ENCODE measurements at places on chromosomes 11 and 22.

DNA sequence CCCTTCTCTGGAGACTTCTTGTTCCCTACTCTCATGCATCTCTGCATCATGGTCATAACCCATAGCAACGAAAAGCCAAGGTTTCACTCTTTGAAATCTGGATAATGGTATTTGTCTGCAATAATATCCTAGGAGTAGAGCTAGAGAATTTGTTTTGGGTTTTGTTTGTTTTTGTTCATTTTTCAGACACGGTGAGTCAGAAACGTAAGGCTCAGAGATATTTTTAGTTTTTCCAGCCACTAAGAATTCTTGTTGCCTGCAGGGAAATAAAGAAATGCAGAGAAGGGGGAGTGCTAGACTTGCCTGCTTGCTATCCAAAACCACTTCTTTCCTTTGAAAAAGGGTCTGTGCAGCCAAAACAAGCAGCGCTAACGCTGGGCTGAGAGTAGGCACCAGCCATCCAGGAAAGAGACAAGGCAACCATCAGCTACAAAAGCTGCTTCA is 26.0 kb downstream of the POU2AF3 start:
- no peaks in the 10 kb centered on the region for H3K4me1 ChIP-seq
- no peak overlapping the region for H3K27ac ChIP-seq
- H3K36me3 ChIP-seq = no peaks in the 10 kb centered on the region
- H3K4me3 ChIP-seq = no peak overlapping the region
- DNase-seq = no peak
- H3K27me3 ChIP-seq = peaks cover 9% of the 10 kb centered on the region

GRCh38 chr11:27354359-27354965 is 8.6 kb downstream of the CCDC34 start:
- peaks cover 4% of the 10 kb centered on the region for H3K36me3 ChIP-seq
- DNase-seq = no peak
- H3K27ac ChIP-seq = no peak overlapping the region
- no peaks in the 10 kb centered on the region for H3K27me3 ChIP-seq
- H3K4me3 ChIP-seq = no peak overlapping the region

DNA sequence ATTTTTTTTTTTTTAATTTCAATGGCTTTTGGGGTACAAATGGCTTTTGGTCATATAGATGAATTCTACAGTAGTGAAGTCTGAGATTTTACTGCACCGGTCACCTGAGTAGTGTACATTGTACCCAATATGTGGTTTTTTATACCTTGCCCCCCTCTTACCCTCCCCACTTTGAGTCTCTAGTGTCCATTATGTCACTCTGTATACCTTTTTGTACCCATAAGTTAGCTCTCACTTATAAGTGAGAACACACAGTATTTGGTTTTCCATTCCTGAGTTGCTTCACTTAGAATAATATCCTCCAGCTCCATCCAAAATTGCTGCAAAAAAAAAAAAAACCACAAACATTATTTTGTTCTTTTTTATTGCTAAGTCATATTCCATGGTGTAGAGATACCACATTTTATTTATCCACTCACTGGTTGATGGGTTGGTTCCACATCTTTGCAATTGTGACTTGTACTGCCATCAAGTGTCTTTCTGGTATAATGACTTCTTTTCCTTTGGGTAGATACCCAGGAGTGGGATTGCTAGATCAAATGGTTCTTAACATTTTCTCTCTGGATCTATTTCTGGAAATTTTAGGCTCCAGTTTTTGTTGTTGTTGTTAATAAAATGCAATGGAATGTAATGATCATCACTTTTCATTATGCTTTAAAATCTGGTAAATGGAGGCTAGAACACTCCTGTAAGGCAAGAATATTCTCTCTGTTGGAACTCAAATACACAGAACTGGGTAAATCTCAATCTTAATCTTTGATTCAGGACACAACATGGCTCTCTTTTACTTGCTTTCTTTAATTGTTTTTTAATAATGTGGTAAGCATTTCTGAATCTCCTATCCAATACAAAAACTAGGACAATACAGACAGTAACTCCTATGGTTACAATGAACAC is 10.3 kb downstream of the NEAT1 start:
- H3K36me3 ChIP-seq = peaks cover 57% of the 10 kb centered on the region
- H3K27me3 ChIP-seq = no peaks in the 10 kb centered on the region
- H3K27ac ChIP-seq = peak overlapping the region; percentile 76
- H3K4me1 ChIP-seq = peaks cover 79% of the 10 kb centered on the region
- H3K4me3 ChIP-seq = peak overlapping the region; percentile 54

- H3K27ac ChIP-seq = peak overlapping the region; percentile 7
- H3K27me3 ChIP-seq = peaks cover 15% of the 10 kb centered on the region
- no peak overlapping the region for H3K4me3 ChIP-seq
Measured at GRCh38 chr11:73293356-73293936, 14.6 kb upstream of the ARHGEF17 start.

DNA sequence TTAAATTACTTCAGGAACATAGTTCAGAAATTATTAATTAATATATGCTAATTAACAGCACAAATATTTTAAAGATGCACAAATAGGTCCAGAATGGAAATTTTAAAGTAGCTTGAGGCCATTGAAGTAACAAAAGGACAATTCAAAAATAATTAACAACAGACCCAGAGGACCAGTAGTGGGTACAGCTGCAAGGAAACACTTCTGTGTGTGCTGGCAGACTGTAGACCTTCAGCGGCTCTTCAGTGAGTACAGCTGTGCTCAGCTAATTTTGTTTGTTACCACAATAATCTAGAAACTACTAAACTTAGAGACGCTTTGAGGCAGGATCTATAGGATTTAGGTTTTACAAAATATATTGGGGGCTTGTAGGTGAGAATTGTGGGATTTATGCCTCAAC is 103.8 kb downstream of the GRIA4 start:
- H3K36me3 ChIP-seq = no peaks in the 10 kb centered on the region
- no peaks in the 10 kb centered on the region for H3K4me1 ChIP-seq
- H3K27me3 ChIP-seq = no peaks in the 10 kb centered on the region
- no peak overlapping the region for H3K4me3 ChIP-seq

- no peak overlapping the region for H3K4me3 ChIP-seq
- DNase-seq = no peak
- H3K27me3 ChIP-seq = no peaks in the 10 kb centered on the region
- peaks cover 51% of the 10 kb centered on the region for H3K36me3 ChIP-seq
- H3K4me1 ChIP-seq = peaks cover 22% of the 10 kb centered on the region
Measured at GRCh38 chr11:63896071-63896470, 20.9 kb downstream of the RCOR2 start.

- H3K4me3 ChIP-seq = peak overlapping the region; percentile 68
- H3K36me3 ChIP-seq = peaks cover 6% of the 10 kb centered on the region
- H3K27ac ChIP-seq = no peak overlapping the region
- peaks cover 50% of the 10 kb centered on the region for H3K27me3 ChIP-seq
Measured at GRCh38 chr11:120335556-120335907, 681 bp upstream of the ARHGEF12 start.

GRCh38 chr11:71443736-71444445 is 4.3 kb downstream of the DHCR7 start:
- no peak for DNase-seq
- H3K27ac ChIP-seq = no peak overlapping the region
- no peak overlapping the region for H3K4me3 ChIP-seq
- peaks cover 67% of the 10 kb centered on the region for H3K36me3 ChIP-seq
- H3K4me1 ChIP-seq = peaks cover 20% of the 10 kb centered on the region

DNA sequence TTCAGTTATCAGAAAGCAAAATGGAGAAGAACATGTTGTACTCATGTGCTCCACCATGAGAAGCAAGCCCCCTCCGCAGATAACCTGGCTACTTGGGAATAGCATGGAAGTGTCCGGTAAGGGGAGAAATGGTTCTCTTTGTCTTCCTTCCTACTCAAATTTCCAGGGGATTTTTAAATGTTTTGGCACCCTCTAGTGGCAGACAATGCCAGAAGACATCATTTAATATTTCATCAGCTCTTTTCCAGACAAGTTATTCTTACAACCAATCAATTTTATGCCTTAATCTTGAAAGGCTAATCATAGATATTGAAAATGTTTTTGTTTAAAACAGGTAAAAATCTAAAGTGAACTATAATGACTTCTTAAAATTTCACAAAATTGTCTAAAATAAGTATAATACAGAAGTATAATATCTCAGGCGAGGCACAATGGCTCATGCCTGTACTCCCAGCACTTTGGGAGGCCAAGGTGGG is 15.7 kb downstream of the CRTAM start:
- H3K36me3 ChIP-seq = no peaks in the 10 kb centered on the region
- peaks cover 41% of the 10 kb centered on the region for H3K4me1 ChIP-seq
- peaks cover 17% of the 10 kb centered on the region for H3K27me3 ChIP-seq
- H3K4me3 ChIP-seq = no peak overlapping the region

GRCh38 chr11:9148035-9148434 is 56.6 kb upstream of the SCUBE2 start:
- H3K27ac ChIP-seq = no peak overlapping the region
- no peak overlapping the region for H3K4me3 ChIP-seq
- no peak for DNase-seq

GRCh38 chr11:122168218-122168617 is 52.2 kb upstream of the BLID start:
- no peak overlapping the region for H3K27ac ChIP-seq
- no peak for DNase-seq
- H3K27me3 ChIP-seq = no peaks in the 10 kb centered on the region
- no peaks in the 10 kb centered on the region for H3K4me1 ChIP-seq
- no peak overlapping the region for H3K4me3 ChIP-seq

- H3K4me3 ChIP-seq = no peak overlapping the region
- H3K4me1 ChIP-seq = peaks cover 3% of the 10 kb centered on the region
- H3K27ac ChIP-seq = no peak overlapping the region
- H3K27me3 ChIP-seq = peaks cover 2% of the 10 kb centered on the region
Measured at GRCh38 chr22:29773233-29773632, 6.1 kb downstream of the UQCR10 start.

DNA sequence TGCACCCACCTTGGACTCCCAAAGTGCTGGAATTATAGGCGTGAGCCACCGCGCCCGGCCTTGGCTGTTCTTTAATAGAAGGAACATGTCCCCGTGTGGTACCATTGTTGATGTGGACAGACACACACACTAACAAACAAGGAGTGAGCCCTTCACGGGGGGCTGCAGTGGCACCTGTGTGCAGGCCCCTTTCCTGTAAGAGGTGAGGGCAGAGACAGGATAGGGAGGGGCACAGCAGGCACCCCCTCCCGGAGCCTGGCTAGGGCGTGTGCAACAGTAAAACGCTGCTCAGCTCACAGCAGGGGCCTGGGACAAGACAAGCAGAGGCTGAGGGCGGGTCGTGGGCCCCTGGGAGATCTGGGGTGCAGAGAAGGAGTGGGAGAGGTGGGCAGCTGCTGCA is 37.8 kb downstream of the GRIK4 start:
- peaks cover 1% of the 10 kb centered on the region for H3K27me3 ChIP-seq
- DNase-seq = no peak
- H3K4me3 ChIP-seq = no peak overlapping the region
- H3K36me3 ChIP-seq = no peaks in the 10 kb centered on the region

- H3K4me3 ChIP-seq = no peak overlapping the region
- H3K27ac ChIP-seq = no peak overlapping the region
- no peaks in the 10 kb centered on the region for H3K4me1 ChIP-seq
- no peaks in the 10 kb centered on the region for H3K27me3 ChIP-seq
- H3K36me3 ChIP-seq = no peaks in the 10 kb centered on the region
Measured at GRCh38 chr11:103413266-103413888, 304.2 kb downstream of the DYNC2H1 start.

DNA sequence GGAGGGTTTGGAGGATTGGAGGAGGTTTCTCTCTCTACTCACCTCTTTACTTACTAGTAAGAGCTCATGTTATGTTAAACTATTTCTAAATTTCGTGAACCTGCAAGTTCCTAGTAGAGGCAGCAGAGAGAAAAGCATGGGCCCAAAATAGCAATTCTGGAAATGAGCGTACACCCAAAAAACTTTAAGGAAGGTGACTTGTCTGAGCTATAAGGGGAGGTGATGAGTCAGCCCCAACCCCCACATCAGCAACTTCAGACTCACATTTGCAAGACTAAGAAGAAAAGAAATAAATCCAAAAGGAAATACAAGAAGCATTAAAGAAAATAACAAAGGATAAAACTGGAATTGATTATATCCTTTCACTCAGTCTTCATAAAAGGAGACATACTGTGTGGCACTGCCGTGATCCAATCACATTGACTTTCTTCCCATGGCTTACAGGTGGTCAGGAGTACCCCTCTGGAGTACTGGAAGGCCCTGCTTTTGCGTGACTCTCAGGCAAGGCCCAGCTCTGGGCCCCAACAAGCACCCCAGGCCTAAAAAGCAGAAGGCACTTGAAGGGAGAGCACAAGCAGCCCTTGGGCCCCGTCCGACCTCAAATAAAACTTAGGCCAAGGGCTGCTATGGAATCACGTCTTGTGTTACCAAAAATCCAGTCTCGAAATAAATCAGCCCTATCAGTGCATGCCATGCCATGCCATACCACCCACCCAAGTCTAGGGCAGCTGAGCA is 14.3 kb downstream of the PACSIN2 start:
- DNase-seq = peak; percentile 67
- H3K36me3 ChIP-seq = peaks cover 1% of the 10 kb centered on the region
- peak overlapping the region; percentile 52 for H3K4me3 ChIP-seq
- peak overlapping the region; percentile 67 for H3K27ac ChIP-seq
- H3K4me1 ChIP-seq = peaks cover 70% of the 10 kb centered on the region

DNA sequence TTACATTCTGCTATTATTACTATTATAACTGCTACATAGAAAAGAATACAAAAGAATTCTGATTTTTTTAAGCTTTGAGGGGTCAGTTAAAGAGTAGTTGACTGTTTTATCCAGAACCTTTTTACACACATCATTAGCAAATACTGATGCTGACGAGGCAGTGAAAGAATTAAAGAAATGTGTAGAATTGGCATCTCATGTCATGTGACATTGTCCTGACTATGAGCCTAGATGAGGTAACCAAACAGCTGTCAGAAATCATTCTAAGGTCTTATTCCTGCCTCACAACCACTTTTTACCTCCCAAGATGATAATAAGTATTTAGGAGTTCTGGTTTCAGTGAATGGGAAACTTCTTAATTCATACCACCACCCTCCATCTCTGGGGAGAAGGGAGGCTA is 121.0 kb downstream of the SLC1A2 start:
- no peak overlapping the region for H3K27ac ChIP-seq
- DNase-seq = no peak
- H3K27me3 ChIP-seq = peaks cover 8% of the 10 kb centered on the region
- H3K36me3 ChIP-seq = no peaks in the 10 kb centered on the region

- H3K4me1 ChIP-seq = peaks cover 11% of the 10 kb centered on the region
- no peaks in the 10 kb centered on the region for H3K36me3 ChIP-seq
- no peak overlapping the region for H3K4me3 ChIP-seq
- DNase-seq = no peak
Measured at GRCh38 chr22:37425800-37426705, 1.2 kb downstream of the ELFN2 start.

- H3K36me3 ChIP-seq = no peaks in the 10 kb centered on the region
- no peak for DNase-seq
- no peaks in the 10 kb centered on the region for H3K27me3 ChIP-seq
- no peaks in the 10 kb centered on the region for H3K4me1 ChIP-seq
Measured at GRCh38 chr22:21991774-21992173, 9.2 kb upstream of the TOP3B start.

DNA sequence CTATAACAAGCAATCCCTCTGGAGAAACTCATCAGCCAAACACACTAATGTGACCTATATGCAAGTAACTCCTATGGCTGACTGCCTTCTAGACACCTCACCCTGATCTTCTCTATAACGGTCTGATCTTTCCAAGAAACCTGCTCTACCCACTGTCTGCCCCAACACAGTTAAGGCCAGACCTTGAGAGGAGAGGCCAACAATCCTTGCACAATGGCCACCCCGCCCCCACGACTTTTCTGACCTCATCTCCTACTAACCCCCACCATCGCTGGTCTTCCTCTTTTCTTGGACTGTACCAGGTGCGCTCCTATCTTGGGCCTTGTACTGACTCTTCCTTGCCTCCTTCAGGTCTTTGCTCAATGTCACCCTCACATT is 12.5 kb downstream of the HIRA start:
- peaks cover 20% of the 10 kb centered on the region for H3K36me3 ChIP-seq
- H3K4me3 ChIP-seq = peak overlapping the region; percentile 52
- peak overlapping the region; percentile 83 for H3K27ac ChIP-seq
- no peak for DNase-seq
- no peaks in the 10 kb centered on the region for H3K27me3 ChIP-seq
- H3K4me1 ChIP-seq = peaks cover 53% of the 10 kb centered on the region
